ENCODE measurements at places on chromosomes 3 and 15. TPM values are rescaled to one million over a fixed set of nuclear protein-coding genes. Genes with fewer than 3 reads are reported as not detected.

Gene SLC9C1
- 0.65 TPM for polyA plus RNA-seq

DNA sequence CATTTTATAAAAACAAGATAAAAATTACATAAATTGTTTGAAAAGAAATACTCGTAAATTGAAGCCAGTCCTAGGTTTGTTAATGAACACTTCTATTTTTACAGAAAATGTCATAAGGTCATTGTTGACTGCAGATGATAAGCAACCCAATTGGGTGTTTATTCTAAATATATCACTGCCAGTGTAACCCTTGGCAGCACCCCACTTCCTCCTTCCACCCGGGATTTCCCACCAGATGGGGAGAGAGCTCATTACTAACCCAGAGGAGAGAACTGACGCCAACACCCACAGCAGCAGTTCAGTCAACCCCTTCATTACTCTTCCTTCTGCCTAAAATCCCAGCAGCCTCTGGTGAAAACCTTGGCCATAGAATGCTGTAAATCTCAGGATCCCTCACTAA, 307.6 kb downstream of the GAP43 start:
- DNase-seq: no peak

GRCh38 chr15:75622505-75622904, 3.0 kb downstream of the SNUPN start:
- DNase-seq: no peak

Gene SLC51A
- polyA plus RNA-seq: 11.5 TPM

Gene LRRIQ4
- 0.14 TPM for polyA plus RNA-seq

- DNase-seq: no peak
Observed at GRCh38 chr15:93859176-93859575, 372.2 kb upstream of the MCTP2 start.

Measured in renal cortex interstitium (tissue), 15 donors.